ENCODE measurements at places on chromosomes 2 and 18.

- DNase-seq, result no peak
These were observed 992.2 kb upstream of the ACVR2A start for GRCh38 chr2:146852661-146853060.

DNA sequence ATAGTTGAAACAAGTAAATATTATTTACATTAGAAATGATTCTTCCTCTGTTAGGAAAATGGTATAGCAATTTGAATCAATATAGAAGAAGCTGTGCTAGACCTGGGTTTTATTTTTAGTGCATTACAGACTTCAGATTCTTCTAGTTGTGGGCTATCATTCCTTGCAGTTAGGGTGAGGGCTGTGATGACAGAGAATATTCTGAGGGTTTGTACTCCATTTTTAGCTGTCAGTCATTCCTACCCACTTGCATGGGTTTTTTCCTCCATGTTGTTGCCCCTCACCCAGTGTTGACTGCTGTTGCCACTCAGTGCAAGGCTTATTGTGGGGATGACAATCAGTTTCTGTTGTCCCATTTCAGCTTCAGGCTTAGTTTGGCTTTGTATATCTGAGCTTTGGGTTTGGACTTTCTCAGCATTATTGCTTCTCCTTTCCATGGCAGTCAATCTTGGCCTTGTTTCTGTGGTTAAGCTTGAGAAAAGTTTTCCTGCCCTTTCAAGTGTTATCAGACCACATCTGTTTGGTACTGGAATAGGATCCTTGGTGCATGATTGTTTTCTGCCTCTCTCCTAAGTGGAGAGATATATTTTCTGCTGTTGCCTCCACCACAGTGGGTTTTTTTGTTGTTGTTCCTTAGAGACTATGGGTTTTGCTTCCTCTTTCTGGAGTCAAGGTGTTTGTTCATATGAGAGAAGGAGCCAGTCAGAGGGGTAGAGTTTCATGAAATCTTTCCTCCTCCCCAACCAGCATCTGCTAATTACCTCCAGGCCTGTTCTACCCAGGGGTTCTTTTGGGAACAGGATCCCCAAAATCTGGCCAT is 312.7 kb upstream of the CWC22 start:
- no peak for DNase-seq

GRCh38 chr2:145503511-145503910 is 983.6 kb upstream of the ZEB2 start:
- peak; percentile 36 for DNase-seq

DNA sequence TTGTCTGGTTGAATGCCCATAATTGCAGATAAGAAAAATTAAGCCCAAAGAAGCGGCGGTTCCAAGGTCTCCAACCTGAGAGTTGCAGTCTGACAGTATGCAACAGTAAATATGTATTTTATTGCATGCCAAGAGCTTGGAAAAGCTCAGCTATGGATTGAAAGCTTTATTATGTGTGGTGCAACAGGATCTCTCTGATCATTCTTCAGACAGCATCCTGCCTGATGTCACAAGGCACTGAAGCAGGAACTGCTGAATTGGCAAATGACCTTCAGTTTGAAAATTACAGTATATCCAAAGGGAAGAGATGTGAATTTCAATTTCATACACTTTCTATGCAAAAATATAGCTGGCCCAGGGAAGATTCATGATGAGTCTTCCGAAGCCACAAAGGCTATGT is 42.5 kb downstream of the DOCK10 start:
- DNase-seq, result peak; percentile 45

DNA sequence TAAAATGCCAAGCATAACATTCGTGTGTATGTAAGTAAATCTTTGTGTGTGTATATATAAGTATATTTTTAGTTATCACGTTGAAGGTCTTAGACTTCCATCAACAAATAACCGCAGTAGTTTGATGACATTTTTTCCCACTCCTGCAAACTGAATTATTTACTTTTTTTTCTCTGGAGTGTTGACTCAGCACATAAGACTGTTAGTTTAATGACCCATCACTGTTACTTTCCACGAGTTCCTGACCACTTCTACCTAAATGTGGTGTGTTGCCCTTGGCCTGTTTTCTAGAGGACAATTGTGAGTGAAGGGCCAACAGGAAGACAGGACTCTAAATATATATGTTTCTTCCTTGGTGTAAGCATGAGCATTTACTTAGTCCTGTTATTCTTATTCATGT is 71.3 kb upstream of the TXNDC2 start:
- DNase-seq, result peak; percentile 31

Data from foreskin fibroblast (primary cell).